ENCODE measurements at places on chromosomes 1 and 21.

GRCh38 chr1:161949548-161949947 is 74.1 kb downstream of the OLFML2B start:
- no peak for DNase-seq

GRCh38 chr1:152034654-152035538 is 1.9 kb downstream of the S100A11 start:
- peak; percentile 74 for DNase-seq

DNA sequence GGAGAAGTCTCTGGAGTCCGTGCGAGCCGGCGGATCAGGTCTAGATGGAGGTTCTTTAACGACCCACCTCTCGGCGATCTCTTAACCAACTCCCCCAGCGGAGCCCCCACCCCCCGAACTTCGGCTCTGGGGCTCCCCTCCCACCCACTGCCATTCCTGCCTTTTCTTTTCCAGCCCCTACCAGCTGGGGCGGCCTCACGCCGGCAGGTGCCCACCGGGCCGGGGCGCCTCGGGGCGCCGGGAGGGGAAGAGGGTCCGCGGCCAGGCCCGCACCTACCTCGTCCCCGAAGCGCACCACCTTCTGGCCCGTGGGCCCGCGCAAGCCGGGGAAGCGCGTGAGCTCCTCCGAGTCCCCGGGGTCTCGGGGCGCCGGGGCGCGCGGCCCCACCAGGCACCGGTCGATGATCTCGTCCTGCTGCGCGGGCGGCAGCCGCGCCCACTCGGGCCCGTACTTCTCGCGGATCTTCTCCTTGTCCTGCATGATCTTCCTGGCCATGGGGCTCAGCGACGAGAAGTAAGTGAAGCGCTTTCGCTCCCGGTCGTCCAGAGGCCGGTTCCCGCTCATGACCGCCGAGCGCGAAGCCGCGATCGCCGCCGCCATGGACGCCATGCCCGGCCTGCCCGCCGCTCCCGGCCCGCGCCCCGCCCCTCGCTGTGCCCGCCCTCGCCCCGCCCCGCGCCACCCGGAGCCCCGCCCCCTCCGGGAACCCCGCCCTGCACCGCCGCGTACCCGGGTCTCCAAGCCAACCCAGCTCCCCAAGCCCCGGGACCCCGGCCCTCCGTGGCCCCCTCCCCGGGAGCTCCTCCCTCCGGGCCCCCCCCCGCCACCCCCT is at the start of gene C1orf198:
C1orf198 (minus strand) TSS at position 619 of the 833 bp plus-strand sequence; CDS start at position 610, 9 bp downstream.
- DNase-seq = peak; percentile 94

DNA sequence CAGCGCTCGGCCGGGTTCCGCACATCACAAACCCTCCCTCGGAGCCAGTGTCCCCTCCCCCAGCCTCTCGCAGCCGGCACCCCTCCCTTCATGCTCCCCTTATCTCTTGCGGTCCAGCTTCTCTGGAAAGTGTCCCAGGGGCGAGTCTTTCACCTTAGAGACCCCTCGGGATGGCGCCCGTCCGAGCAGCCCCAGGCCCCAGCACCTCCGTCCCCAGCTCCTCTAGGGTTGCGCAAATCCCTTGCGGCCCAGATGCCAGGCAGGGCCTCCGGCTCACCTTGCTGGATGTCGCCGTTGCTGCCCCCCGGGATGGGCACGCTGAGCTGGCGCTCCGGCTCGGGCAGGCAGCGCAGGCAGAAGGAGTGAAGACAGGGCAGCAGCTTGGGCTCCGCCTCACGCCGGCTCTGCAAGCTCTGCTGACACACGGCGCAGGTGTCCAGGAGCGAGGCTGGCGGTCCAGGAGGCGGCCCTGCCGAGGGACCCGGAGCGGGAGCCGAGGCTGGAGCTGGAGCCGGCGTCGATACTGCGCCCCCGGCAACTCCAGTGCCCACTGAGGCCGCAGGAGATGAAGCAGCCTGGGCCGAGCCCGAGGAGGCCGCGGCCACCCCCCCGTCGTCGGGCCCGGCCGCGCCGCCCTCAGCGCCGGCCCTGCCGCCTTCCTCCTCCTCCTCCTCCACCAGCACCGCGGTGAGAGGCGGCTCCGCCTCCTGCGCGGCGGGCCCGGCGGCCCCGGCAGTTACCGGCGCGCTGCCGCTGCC is 550 bp downstream of the TRIM33 start:
- DNase-seq = peak; percentile 87

GRCh38 chr1:8402109-8402710 is 84.3 kb downstream of the SLC45A1 start:
- DNase-seq = no peak

GRCh38 chr21:43347461-43348169 is 79.3 kb downstream of the SIK1 start:
- DNase-seq = no peak

GRCh38 chr1:26280333-26281042 is 602 bp downstream of the SH3BGRL3 start:
- DNase-seq = no peak

GRCh38 chr1:1371364-1371745 is 3.7 kb downstream of the AURKAIP1 start:
- DNase-seq = no peak

DNA sequence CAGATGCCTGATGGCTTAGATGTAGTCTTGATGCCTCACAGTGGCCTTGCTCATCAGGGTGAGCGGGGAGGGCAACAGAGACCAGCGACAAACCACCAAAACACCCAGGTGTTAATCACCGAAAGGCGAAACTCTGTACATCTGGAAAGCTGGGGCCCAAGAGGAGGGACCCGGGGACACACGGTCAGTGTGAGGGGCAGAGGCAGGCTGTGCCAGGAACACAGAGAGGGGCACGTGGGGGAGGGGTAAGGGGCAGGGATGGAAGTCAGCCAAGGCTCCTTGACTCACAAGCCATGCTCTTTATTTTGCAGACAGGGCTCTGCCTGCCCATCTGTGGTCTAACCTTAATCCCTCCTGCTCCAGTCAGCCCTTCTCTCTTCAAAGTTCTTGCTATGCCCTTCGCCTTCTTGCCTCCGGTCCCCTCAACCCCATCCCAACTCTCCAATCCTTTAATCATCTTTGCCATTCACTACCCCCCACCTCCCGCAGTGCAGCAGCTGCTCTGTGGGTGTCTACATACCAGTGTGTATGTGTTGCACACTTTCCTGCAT is 4.3 kb downstream of the MEF2D start:
- no peak for DNase-seq

- no peak for DNase-seq
These were observed 36.1 kb downstream of the ELAPOR1 start for GRCh38 chr1:109149874-109150601.

DNA sequence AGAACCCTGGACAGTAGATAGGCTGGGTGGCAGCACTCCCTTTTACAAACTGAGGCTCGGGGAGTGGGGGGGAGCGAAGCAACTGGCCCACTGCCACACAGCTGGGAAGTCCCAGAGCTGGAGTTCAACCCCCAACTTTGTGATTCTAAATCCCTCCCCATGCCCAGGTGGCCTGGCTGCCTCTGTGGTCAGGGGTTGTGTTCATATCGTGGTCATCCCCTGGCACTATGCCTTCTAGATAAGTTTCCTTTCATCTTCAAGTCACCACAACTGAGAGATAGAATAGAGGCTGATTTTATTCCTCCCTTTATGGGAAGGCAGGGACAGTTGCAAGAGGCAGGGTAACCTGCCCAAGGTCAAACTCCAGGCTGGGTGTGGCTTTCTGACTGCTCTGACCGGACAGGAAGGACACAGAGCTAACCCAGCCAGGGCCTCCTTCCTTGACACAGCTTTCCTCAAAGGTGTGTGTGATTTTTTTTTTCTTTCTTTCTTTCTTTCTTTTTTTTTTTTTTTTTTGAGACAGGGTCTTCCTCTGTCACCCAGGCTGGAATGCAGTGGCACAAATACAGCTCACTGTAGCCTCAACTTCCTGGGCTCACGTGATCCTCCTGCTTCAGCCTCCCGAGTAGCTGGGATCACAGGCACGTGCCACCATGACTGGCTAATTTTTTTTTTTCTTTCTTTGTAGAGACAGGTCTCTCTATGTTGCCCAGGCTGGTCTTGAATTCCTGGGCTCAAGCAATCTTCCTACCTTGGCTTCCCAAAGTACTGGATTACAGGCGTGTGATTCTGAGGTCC is 18.4 kb upstream of the TNFRSF1B start:
- DNase-seq = no peak

- DNase-seq = no peak
These were observed 252.1 kb downstream of the FOXD2 start for GRCh38 chr1:47689894-47690293.

DNA sequence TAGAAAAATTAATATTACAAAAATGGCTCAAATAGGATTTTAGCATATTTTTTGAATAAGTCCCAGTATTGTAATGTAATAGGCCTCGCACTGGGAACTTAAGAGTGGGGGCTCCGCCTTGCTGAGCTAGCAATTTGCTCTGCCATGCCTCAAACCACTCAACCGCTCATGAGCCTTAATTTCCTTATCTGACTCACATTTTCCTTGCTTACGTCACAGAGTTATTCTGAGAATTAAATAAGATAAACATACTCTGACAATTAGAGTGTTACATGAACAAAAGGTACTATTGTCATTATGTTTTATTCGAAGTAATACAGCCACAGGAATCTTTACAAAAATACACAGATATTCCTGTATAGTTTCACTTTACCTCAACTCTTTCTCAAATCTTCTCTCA is 108.1 kb downstream of the SLC44A5 start:
- no peak for DNase-seq

- no peak for DNase-seq
These were observed 590.4 kb upstream of the PLXNA2 start for GRCh38 chr1:208834381-208835096.

GRCh38 chr1:227841096-227841495 is 25.6 kb downstream of the PRSS38 start:
- DNase-seq = no peak

DNA sequence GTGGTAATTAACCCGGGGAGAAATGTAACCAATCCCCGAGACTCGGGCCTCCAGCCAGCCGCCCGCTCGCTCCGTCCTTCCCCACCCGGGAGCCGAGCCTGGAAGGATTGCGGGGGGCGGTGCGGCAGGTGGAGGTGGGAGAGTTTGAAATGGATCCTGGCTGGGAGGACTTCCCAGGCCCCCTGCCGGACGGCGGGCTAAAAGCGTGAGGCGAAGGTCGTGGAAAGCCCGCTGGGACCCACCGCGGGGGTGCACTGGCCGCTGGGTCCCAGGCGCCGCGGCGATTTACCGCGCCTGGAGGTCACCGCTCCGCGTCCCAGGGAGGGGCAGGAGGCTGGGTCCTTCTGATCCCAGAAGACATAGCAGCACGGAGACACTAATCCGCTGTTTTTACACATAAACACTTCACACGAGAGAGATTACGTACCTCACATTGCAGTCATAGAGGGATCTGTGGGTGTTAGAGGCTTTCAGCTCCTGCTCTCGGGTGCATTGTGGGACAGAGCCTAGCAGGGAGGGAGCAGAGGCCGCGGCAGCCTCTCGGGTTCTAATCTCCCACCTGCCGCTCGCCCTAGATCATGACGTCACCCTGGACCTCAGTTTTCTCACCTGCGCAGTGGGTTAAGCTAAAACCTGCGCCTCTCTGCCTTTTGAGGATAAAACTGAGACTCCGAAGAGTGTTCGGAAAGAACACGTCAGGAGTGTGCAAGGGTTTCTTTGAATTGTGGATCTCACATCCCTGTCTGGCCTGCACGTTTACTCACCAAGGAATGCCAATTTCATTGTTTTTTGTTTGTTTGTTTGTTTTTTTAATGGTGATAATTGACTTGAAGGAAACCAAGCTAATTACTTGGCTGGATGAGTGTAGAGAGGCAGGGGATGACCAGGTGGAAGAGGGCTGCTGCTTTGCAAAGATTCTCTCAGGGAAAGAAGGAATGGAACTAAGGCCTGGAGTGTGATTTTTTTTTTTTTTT is 17.1 kb upstream of the TMEM9 start:
- peak; percentile 80 for DNase-seq

DNA sequence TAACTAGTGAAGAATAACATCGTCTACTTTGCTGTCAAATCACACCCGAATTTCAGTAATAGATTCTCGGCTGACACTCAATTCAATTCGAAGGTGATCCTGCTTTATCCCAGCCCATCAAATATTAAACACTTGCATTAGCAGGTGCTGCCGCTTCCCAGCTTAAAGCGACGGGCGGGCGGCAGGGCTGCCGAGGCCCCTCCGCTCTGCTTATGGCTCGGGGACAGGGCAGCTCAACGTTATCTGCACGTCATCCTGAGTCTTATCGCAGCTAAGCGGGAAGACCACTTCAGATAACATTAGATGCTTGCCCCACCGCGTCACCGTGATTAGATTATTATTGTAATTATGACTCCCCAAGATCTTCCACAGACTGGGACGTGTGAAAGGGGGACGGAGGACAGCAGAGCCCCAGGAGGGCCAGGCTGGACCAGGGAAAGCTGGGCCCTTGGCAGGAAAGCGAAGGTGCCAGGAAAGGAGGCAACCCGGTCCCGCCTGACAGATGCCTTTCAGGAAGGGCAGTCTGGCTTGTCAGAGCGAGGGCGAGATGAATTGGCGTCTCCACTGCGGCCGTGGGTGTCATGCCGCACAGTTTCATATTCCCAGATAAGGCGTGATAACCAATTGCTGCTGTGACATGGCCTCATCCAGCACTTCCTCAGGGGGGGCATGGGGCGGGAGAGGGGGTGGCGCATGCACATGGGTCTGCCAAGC is 37.0 kb downstream of the DMAP1 start:
- no peak for DNase-seq

- DNase-seq = no peak
These were observed 1466.4 kb downstream of the PLA2G4A start for GRCh38 chr1:188295157-188295556.

DNA sequence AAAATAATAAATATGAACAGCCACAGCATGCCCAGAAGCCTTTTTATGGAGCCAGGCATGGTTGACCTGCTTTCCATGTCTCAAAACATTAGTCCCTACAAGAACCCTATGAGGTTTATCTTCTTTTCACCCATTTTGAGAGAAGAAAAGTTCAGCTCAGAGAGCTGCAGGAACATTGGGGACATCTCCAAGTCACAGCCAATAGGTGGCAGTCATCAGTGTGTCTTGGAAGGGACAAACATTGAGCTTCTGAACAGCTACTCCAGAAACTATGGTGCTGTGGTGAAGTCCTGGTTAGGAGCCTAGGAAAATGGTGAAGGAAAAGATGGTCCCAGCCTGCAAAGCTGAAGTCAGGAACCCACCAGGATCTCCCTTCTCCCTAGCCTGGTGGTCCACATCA is 73.6 kb downstream of the JMJD4 start:
- DNase-seq = no peak

- no peak for DNase-seq
These were observed 137.9 kb upstream of the JUN start for GRCh38 chr1:58921751-58922150.

- DNase-seq = no peak
These were observed 68.8 kb upstream of the RBM34 start for GRCh38 chr1:235229868-235230267.

DNA sequence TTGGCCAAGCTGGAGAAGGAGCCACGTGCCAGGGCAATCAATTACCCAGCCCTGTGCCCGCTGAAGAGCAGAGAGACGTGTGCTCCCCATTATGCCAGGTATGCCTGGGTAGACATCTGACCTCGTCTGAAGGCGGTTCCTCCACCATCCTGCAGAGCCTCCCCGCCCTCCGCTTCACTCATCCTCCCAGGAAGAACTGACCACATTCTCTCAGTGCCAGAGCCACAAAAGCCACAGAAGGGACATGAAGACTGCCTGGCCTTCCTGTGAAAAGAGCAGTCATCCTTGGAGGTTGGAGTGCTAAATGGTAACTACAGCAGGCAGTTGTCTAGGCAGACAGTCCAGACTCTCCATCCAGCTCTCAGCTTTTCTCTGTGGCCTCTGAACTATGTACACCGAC is 12.0 kb downstream of the SYT2 start:
- no peak for DNase-seq

Measured in GM20000 (cell line).